Stimulated activated CD8-positive, alpha-beta memory T cell treated with anti-CD3 and anti-CD28 coated beads, Interleukin-4, amount 100 ng/mL, for 4 hours (primary cell): ENCODE measurements at places on chromosomes 7 and 10.

- no peak for DNase-seq
Measured at GRCh38 chr10:42690449-42691360, 52.3 kb upstream of the ZNF33B start.

DNA sequence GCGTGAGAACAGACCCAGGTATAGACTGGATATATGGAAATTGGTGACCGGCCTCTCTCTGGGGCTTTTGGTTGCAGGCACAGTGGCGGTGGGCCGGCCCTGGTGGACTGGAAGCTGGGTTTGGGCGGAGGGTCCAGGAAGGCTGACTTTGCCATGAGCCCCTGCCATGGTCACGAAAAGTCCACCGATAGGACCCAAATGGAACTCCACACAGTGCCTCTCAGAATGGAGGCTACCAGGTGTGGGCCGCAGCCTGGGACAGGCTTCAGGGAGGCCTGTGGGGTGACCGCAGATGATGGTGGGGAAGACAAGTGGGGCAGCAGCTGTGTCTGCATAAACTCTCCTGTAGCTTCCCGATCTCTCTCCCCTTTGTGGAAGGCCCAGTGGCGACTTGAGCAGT is 123.2 kb downstream of the DNAJB6 start:
- no peak for DNase-seq

GRCh38 chr10:113552701-113553100 is at the start of gene HABP2:
Gene HABP2, plus strand, starts transcription at chr10:113553053. Its CDS starts 69 bp downstream, at chr10:113553122.
- DNase-seq = no peak

GRCh38 chr7:47693216-47693615 is 111.3 kb upstream of the TNS3 start:
- DNase-seq = no peak

DNA sequence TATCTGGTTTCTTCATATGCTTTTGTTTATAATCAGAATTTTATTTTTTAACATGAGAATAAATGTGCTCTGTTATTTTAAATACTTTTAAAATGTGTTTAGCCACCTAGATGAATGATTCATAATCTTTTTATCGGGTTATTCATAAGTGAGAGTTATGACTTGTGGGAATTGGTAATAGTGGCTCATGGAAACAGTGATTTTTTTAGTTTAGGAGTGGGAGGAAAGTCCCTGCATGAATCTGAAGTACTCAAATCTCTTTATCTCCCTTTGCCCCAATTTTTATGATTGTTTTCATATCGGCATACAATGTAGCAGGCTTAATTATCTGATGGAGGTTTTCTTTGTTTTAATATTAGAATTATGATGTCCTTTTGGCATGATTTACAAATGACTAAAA is 42.9 kb downstream of the TAX1BP1 start:
- DNase-seq = no peak

DNA sequence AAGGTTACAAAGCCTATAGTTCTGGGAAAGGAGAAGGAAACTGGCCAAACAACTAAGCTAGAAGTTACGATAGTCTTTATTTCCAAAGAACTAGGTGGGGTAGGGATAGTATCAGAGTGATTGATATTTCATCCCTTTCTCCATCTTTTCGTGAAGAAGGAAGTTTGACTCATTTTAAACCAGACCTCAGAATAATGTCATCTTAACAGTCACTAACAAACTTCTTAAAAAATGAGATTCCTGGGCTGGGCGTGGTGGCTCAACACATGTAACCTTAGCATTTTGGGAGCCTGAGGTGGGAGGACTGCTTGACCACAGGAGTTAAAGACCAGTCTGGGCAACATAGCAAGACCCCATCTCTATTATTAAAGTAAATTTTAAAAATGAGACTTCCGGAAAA is 69.4 kb downstream of the ARL4A start:
- DNase-seq = no peak

GRCh38 chr7:12294701-12295100 is 83.6 kb downstream of the TMEM106B start:
- DNase-seq = no peak

DNA sequence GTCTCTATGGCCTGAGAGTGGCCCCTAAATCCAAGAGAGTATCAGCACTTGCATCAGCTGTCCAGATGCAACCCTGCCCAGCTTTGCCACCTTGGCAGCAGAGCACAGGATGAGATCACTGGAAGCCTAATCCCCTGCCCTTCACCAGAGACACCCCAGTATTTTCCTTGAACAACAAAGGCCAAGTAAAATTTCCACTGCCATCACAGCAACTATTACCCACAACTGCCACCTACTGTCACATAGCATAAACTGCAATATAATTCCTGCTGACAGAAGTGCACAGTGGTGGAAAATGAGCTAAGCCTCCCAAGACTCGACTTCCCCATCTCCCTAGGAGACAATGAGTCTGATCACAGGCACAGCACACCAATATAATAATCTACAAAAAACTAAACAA is 462.8 kb upstream of the ZWINT start:
- DNase-seq = no peak

GRCh38 chr7:74684921-74685320 is 27.4 kb downstream of the GTF2I start:
- no peak for DNase-seq

GRCh38 chr10:62076891-62077290 is 175.4 kb downstream of the ARID5B start:
- no peak for DNase-seq
